SW480 (cell line): ENCODE measurements at places on chromosomes 2 and 18.

GRCh38 chr2:127348426-127349000 is 39.3 kb downstream of the MAP3K2 start:
- no peak for DNase-seq

GRCh38 chr2:217650229-217650628 is 352.6 kb downstream of the TNS1 start:
- DNase-seq: peak; percentile 30

- peak; percentile 34 for DNase-seq
These were observed 1.1 kb upstream of the PPP3R1 start for GRCh38 chr2:68253219-68254068.

GRCh38 chr18:56389190-56389589 is 249.2 kb downstream of the TXNL1 start:
- DNase-seq: no peak

- peak; percentile 4 for DNase-seq
These were observed 860.6 kb upstream of the ZEB2 start for GRCh38 chr2:145380436-145381017.

GRCh38 chr18:61635901-61636528 is 256.8 kb downstream of the RNF152 start:
- DNase-seq: peak; percentile 6

DNA sequence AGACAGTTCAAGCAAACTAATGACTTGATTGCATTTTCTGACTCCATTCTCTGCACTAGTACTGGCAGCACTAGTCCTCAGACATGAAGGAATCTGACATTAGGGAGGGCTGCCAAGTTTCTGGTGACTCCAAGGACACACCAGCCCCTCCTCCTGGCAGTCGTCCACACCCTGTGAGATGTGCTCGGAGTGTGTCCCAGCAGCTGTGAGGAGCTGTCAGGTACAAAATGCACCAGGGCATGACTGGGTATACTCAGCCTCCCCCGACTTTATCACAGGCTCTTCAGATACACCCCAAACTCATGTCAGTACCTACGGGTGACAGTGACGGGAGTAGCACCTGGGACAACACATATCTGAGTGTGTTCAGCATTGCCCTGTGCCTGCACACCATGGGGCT is 43.1 kb downstream of the EDAR start:
- DNase-seq: no peak

GRCh38 chr18:54805571-54806334 is 22.5 kb upstream of the RAB27B start:
- no peak for DNase-seq

DNA sequence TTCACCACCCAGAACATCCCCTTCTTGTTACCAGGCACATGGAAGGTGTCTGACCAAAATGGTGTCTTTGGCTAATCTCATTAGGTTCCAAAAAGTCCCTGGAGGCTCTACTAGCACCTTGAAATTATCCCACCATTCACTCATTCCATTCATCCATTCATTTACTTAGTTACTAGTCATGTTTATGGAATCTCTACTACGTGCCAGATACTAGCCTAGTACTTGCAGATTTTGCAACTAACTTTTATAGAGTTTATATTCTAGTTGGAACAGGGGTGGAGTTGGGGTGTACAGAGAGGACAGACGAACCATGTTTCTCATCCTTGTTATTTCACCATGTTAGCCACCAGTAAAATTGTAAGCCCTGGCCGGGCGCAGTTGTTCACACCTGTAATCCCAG is 4.0 kb upstream of the NOP58 start:
- no peak for DNase-seq

DNA sequence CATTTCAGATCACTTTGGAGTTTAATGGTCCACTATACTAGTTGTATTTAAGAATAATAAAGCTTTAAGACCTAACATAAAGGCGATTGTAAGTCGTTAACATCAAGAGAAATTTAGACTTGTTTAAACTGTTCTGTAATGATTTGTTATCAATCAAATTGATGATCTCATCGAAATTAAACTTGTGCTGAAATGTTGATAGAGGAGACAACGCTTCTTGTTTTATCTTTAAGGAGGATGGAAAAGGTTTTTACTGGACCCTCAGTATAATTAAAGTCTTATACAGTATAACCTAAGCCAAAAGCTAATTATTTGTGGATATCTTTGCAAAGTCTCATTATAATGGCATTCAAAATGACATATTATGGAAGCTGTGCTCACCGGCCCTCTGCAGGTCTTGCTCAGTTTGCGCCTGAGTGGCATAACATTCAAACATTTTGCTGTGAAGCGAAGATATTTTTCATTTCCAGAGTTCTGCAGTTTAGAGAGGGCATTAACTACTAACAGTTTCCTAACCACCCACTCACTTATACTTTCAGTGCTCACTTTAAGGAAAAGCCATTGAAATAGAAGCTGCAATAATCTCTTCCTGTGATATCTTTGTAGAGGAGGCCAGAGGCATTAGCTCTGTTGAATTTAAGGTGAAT is 1.4 kb upstream of the SERTAD2 start:
- DNase-seq: no peak
